ENCODE measurements at places on chromosomes 12 and 14. TPM values are rescaled to one million over a fixed set of nuclear protein-coding genes. Genes with fewer than 3 reads are reported as not detected.

DNA sequence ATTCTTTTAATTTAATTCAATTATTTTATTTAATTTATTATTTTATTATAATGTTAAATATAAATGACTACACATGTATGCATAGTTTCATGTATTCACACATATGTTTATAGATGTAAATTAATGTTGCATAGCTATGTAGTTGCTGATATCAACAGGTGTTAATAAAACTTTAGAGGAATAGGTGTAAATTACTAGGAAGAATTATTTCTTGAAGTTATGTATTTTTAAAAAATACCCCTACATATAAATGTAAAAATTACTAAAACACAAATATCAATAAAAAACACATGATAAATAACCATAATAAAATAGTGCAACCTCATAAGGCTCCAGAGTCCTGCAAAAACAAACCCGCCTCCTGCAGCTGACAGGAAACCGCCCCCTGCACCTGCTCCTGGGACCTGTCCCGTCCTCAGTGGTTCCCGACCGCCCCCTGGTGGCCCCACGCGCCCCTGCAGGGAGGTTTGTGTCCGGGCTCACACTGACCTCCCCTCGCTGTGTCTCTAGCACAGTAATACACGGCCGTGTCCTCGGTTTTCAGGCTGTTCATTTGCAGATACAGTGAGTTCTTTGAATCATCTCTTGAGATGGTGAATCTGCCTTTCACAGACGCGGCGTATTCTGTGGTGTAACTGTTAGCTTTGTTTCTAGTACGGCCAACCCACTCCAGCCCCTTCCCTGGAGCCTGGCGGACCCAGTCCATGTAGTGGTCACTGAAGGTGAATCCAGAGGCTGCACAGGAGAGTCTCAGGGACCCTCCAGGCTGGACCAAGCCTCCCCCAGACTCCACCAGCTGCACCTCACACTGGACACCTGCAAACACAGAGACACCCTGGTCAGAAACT, 1264.0 kb downstream of the TMEM121 start:
- no peak for DNase-seq

DNA sequence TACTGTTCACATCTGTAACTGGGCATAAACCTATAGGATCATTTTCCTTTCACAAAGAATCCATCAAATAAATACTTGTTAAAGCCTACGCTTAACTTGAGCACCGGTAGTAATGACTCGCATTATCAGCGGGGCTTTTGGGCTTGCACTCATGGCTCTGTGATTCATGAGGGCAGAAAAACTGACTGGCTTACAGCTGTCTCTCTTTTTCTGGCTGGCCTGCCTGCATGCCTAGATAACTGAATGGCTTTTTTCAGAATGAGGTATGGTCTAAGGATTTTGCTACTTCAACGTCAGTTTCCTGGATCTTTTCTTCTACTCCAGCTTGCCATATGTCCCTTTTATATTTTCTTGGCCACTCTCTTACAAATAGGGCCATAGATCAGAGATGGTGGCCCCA, 531.1 kb downstream of the NRXN3 start:
- no peak for DNase-seq

- DNase-seq, result no peak
Observed at GRCh38 chr14:68139431-68140075, 320.0 kb downstream of the RAD51B start.

DNA sequence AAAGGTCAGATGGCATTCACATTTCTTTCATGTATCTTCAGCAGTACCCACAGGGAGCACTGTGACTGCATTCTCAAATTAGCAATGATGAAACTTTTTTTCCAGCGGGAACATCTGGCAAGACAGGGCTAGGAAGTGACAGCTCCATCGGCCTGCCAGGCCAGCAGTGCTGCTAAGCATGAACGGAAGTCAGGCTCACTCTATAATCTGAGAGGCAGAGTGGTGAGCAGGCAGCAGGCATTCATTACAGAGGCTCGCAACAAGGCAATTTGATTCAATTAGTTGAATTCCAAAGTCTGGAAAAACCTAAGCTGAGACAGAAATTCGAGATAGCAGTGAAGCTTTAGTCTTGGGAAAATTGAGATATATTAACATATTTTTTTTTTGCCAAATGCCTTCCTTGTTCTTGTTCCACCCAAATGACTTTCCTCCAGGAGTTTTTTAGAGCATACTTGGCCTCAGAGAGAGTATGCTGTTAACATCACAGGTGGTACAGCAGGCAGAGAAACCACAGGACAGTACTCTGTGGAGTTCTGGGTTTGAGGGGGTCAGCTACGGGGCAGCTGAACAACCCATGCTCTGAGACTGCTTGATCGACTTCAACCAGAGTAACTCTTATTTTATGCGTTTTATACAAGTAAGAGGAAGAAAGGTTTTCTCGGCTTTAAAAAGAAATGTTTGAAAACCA, 414.9 kb downstream of the APAF1 start:
- peak; percentile 76 for DNase-seq

- peak; percentile 89 for DNase-seq
Observed at GRCh38 chr12:59149995-59150642, 229.8 kb upstream of the LRIG3 start.

DNA sequence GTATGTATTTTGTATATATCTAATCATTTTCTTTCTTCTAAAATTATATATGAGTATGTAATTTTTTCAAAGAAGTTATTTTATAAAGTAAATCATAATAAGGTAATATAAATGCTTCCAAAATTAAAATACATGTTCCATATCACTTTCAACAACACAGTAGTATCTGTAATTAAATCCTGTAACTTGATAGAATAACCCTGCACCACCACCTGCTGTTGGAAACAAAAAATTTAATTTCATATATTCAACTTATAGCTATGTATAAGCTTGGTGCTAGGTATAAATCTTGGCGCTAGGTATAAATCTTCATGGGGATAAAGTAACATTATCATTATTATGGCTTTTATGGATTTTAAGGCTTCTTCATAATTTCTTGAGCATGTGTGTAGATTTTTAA, 149.7 kb upstream of the DCN start:
- DNase-seq, result peak; percentile 49

GRCh38 chr12:19474147-19474546, 34.9 kb downstream of the AEBP2 start:
- DNase-seq, result peak; percentile 64

- DNase-seq, result no peak
Observed at GRCh38 chr12:133130808-133131128, 341 bp downstream of the ZNF10 start.

GRCh38 chr14:75267141-75267721, 11.4 kb upstream of the FOS start:
- DNase-seq, result peak; percentile 62

DNA sequence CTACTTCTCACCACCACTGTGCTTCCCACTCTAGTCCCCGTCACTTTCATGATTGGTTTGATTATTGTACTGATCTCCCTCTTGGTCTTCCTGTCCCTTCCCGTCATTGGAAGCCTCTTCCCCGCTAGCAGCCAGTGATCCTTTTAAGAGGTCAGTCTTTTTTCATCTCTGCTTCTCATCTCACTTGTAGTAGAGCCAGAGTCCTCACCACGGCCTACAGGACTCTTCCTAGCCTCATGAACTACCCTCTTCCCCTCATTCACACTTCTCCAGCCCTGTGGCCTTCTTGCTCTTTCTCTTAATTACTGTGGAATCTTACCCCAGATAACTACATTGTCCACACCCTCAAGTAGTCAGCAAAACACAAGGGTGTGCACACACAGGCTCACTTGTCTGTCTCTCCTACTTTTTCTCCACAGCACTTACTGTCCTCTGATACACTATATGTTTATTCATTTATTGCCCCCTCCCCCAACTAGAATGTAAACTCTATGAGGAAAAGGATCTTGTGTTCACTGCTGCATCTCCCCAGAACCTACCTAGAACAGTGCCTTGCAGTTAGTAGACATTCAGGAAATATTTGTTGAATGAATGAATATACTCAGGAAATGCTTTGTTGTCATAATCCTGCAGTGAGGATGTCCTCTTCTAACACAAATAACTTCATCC, 66.3 kb downstream of the CKB start:
- no peak for DNase-seq

GRCh38 chr12:87117526-87117925, 861.3 kb upstream of the MGAT4C start:
- no peak for DNase-seq

DNA sequence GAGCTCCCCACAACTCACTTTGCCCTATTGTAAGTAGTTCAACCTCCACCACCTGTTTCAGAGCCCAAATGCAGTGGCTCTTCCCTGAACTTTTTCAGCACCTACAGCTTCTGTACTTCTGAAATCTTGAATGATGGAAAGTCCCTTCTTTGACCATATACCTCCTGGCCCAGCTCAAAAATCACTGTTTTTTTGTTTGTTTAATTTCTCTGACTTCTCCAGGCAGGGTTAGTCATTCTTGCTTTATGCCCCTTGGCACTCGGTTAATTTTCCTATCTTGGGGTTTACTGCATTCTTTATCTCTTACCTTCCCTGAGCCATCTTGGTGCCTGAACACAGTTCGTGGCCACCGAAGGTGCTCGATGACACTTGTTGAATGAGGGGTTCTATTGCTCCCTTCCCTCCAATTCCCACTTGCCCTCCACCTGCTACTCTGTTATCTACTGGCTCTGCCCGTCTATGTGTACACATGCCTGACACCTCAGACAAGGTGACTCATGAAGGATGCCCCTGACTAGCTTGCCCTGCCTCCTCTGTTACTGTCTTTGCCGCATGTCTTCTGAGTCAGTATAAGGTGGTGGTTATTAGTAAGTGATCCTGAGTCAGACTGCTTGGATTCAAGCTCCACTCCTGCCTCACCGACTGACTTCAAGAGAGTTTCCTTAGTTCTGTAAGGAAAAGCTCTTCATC, 4.4 kb downstream of the AMHR2 start:
- no peak for DNase-seq

GRCh38 chr12:25755971-25756260, 202.6 kb upstream of the RASSF8 start:
- DNase-seq, result no peak

GRCh38 chr14:104708606-104709268, 15.3 kb upstream of the ADSS1 start:
- peak; percentile 86 for DNase-seq

DNA sequence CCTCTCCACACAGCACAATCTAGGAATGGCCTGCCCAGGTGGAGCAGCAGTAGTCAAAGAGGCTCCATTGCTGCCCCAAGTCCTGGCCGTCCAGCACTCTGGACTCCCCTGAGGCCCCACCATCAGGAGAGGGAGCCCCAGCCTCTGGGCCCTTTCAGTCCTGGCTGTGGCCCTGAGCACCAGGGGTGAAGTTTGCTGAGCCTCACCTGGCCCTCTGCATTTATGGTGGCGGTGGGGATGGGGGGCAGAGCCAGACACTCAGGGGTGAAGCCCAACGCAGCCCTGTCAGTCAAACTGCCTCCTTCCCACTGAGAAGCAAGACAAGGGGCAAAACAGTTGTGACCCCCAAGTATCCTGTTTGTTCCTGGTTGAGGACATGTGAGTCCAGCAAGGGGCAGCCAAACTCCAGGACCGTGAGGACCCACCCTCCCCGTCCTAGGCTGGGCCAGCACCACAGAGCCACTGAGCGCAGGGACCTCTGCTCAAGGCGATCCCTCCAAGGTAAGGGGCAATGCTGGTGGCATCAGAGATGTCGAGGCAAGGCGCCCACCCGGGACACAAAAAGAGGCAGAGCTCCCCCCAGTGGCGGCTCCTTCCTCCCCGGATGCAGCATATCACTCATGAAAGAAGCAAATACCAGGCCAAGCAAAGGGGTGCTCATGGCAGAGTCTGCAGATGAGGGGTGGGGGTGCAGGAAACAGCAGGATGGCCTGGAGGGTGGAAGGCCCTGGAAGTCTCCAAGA, 4.8 kb upstream of the AMN start:
- no peak for DNase-seq

GRCh38 chr12:54287261-54288157, 7.0 kb downstream of the HNRNPA1 start:
- DNase-seq, result peak; percentile 73

GRCh38 chr12:109888179-109889020, 8.1 kb upstream of the GLTP start:
- DNase-seq, result no peak

- no peak for DNase-seq
Observed at GRCh38 chr12:49552014-49552413, 13.2 kb downstream of the KCNH3 start.

DNA sequence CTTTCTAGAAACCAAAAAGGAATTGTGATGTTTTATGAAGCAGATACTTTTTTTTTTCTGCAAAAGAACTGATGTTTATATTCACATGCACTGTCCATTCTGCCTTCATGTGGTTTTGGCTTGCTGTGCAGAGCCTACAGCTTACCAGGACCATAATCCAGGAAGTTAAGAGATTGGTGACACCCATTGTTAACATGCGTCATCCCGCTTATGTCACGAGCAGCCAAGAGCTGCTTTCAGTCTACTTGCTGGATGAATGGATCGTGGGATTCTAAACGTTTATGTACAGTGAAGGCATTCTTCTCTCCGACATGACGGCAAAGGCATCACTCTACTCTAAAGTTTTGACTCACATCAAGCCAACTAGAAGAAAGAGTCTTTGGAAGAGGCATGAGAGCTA, 76.6 kb downstream of the PAX9 start:
- no peak for DNase-seq

PRH1 gene
- polyA plus RNA-seq, result 12.9 TPM

DNAJC22 gene
- not detected for polyA plus RNA-seq

PPP1R36 gene
- not detected for polyA plus RNA-seq

JPH4 gene
- 0.62 TPM for polyA plus RNA-seq

ITGA7 gene
- polyA plus RNA-seq, result 310 TPM

KRT77 gene
- not detected for polyA plus RNA-seq

RPS26 gene
- 97.4 TPM for polyA plus RNA-seq

SERPINA9 gene
- polyA plus RNA-seq, result not detected

KRT82 gene
- not detected for polyA plus RNA-seq
